Osteoblast (primary cell): ENCODE measurements at places on chromosomes 1 and 21. TPM values are rescaled to one million over a fixed set of nuclear protein-coding genes. Genes with fewer than 3 reads are reported as not detected.

The CR1L gene
- not detected in 2 replicates for total RNA-seq

The TRIM67 gene
- 0.29 and 0.36 TPM in 2 replicates for total RNA-seq

The COL9A2 gene
- 0.36 and 0.88 TPM in 2 replicates for total RNA-seq

The SPRR2G gene
- total RNA-seq = not detected in 2 replicates

The TMEM269 gene
- total RNA-seq = under 0.01 TPM in 2 replicates

The SIPA1L2 gene
- total RNA-seq = 6.9 and 8.0 TPM in 2 replicates

The ANKRD65 gene
- 1.2 and 1.8 TPM in 2 replicates for total RNA-seq

The CSMD2 gene
- total RNA-seq = 0.36 and 0.88 TPM in 2 replicates

The CD2 gene
- total RNA-seq = not detected in 2 replicates

The LEMD1 gene
- not detected in 2 replicates for total RNA-seq

The AGBL4 gene
- not detected in 2 replicates for total RNA-seq

The LAMC2 gene
- 3.3 and 3.5 TPM in 2 replicates for total RNA-seq

The LINGO4 gene
- not detected in 2 replicates for total RNA-seq
